ENCODE measurements at places on chromosomes 4 and X.

- DNase-seq: no peak
Measured at GRCh38 chr4:151950993-151951670, 190.3 kb upstream of the GATB start.

GRCh38 chr4:99321241-99322191 lies at the start of gene ADH1B:
ADH1B (minus strand) TSS chr4:99321401; CDS start chr4:99321331, 70 bp downstream.
- no peak for DNase-seq

DNA sequence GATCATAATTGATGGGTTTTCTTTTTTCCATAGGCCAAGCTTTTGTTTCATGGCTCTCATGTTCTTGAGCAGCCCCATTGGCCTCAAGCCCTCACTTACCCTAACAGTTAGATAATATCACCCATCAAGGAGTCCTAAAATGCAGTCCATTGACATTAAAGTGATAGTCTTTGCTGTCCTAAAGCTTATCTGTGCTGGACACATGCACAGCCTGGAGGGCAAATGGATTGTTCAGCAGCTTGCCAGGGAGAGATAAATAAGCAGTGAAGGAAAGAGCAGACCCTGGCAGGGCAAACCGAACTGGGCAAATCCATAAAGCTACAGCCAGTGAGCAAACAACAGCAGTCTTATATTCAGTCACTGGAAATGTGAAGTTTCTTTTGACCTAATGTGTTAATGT lies 199.6 kb upstream of the MID1 start:
- DNase-seq: no peak

DNA sequence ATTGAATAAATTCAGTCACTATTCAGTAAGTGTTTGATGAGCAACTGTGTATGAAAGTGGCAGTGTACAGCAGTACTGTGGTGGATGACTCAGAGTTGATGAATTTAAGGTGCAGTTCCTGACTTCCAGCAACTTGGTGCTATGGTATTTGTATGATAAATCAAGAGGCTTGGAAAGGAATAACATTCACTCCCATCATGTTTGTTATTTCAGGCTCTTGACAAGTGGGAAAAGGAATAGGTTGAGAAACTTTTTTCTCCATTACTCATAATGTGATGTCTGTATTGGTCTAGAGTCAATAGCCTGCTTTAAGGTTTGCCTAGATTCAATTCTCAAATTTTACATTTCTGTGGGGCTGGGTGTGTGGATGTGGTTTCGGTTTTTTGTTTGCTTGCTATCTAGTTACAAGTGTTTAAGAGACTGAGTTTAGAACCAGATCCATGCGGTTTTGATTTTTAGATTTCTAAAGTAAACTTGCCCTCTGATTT lies 35.1 kb upstream of the CYP2U1 start:
- no peak for DNase-seq

DNA sequence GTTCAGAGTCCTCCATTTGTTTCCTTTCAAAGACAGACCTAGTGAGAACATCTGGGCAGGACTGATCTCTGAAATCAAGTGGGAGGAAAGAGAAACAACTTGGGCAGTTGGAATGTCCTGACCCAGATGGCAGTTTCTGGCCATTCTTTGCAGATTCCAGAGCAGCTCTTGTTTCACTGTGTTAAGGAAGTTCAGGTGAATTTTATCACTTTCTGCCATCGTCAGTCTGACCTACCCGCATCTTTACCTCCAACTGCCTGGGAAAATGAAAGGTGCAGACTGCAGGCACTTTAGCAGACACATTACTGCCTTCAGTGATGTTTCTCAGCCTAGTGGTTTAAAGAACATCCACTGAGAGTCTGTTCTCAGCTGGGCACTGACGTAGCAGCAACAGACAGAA lies 216.2 kb downstream of the CEP135 start:
- no peak for DNase-seq

- no peak for DNase-seq
Measured at GRCh38 chr4:56745042-56745441, 63.9 kb upstream of the HOPX start.

- DNase-seq: no peak
Measured at GRCh38 chrX:56554870-56555269, 8.6 kb upstream of the UBQLN2 start.

All from vagina (tissue), 2 donors.